ENCODE measurements at places on chromosomes 4 and X.

DNA sequence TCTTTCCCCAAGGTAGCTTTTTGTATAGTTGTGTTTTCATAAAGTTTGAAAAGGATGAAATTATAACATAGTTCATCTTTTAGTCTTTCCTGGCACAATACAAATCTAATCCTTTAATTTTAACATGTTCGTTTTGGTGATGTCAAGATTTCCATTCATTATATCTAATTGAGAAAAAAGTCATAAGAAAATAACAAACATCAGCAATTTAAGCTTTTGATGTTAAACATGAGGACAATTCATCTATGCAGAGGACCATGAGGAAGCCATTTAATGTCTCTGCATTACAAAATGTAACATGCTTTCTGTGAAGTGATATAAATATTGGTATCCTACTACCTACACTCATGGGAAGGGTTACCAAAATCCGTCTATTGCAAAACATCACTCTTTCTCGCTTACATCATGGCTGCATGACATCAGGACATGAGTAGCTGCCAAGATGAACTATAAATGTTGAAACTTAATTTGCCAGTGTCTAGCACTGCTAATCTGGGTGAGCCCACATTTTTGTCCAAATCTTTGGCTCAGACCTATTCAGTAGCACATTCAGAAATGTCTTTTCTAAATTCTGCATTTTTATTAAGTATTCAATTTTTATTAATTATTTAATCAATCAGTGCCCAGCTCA, 9.5 kb downstream of the EPGN start:
- DNase-seq, result no peak
- H3K27ac ChIP-seq, result no peak overlapping the region
- no peaks in the 10 kb centered on the region for H3K4me1 ChIP-seq
- peaks cover 6% of the 10 kb centered on the region for H3K27me3 ChIP-seq
- H3K36me3 ChIP-seq, result no peaks in the 10 kb centered on the region

DNA sequence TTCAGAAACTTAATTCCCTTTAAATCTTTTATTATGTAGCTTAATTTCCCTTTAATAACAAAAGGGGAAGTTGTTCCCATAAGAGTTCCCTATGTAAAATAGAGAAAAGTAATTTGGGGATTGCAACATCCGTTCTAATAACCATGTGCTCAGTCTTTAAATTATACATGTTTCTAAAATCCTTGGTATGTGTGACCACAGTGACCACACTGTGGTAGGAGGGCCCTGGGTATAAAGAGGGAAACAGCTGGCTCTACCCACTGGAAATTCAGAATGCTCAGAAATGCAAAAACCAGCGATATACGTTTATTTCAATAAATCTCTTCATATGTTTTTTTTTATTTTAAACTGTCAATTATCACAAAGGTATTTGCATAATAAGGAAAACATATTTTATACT, 219.1 kb downstream of the FGF13 start:
- no peaks in the 10 kb centered on the region for H3K27me3 ChIP-seq
- no peak overlapping the region for H3K27ac ChIP-seq
- DNase-seq, result no peak

DNA sequence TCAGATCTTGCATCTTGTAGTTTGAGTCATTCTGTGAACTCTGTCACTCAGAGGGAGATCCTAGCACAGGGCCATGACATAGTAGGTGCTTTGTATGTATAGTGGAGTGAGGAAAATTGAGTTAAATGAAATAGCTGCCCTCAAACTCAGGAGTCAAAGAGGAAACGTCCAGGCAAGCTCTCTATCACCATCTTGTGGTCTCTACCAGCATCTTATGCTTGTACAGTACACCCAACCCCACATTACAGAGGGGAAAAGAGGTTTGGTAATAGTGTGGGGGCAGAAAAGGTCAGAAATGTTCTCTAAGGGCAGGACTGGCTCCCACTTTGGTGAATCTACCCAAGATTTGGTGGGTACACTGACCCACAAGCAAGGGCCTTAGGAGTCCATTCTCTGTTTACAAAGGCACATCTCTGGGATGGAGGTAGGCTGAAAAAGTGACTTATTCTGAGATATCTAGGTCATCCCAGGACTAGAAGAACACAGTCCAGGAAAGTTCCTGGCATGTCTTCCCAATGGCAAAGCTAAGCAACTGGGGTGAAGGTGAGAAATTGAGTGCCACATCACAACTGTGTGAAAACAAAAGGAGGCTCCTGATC, 131.8 kb downstream of the OR13H1 start:
- DNase-seq, result no peak
- H3K36me3 ChIP-seq, result no peaks in the 10 kb centered on the region
- H3K4me3 ChIP-seq, result no peak overlapping the region
- peaks cover 13% of the 10 kb centered on the region for H3K27me3 ChIP-seq
- H3K4me1 ChIP-seq, result peaks cover 3% of the 10 kb centered on the region

GRCh38 chrX:54529151-54529550, 868 bp upstream of the GNL3L start:
- H3K27me3 ChIP-seq, result no peaks in the 10 kb centered on the region
- peaks cover 5% of the 10 kb centered on the region for H3K36me3 ChIP-seq
- H3K4me1 ChIP-seq, result peaks cover 14% of the 10 kb centered on the region
- no peak for DNase-seq
- H3K4me3 ChIP-seq, result peak overlapping the region; percentile 94

DNA sequence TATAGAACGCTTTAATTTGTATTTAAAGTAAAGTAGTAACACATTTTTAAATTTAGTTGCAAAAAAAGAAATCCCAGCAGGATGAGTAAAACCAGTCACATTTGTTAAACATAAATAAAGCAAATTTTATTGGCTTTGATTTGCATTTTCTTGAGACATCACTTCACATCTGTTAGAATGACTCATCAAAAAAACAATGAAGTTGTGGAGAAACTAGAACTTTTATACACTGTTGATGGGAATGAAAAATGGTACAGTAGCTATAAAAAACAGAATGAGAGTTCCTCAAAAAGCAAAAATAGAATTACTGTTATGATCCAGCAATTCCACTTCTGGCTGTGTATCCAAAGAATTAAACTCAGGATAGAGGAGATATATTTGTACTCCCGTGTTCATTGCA, 454.0 kb upstream of the KLHL4 start:
- DNase-seq, result no peak
- no peaks in the 10 kb centered on the region for H3K36me3 ChIP-seq
- no peak overlapping the region for H3K4me3 ChIP-seq
- no peak overlapping the region for H3K27ac ChIP-seq
- no peaks in the 10 kb centered on the region for H3K27me3 ChIP-seq
- no peaks in the 10 kb centered on the region for H3K4me1 ChIP-seq

GRCh38 chrX:27997622-27998021, 16.4 kb upstream of the DCAF8L1 start:
- H3K4me1 ChIP-seq, result no peaks in the 10 kb centered on the region
- no peak overlapping the region for H3K27ac ChIP-seq
- no peak overlapping the region for H3K4me3 ChIP-seq
- no peak for DNase-seq
- H3K36me3 ChIP-seq, result no peaks in the 10 kb centered on the region
- H3K27me3 ChIP-seq, result no peaks in the 10 kb centered on the region

DNA sequence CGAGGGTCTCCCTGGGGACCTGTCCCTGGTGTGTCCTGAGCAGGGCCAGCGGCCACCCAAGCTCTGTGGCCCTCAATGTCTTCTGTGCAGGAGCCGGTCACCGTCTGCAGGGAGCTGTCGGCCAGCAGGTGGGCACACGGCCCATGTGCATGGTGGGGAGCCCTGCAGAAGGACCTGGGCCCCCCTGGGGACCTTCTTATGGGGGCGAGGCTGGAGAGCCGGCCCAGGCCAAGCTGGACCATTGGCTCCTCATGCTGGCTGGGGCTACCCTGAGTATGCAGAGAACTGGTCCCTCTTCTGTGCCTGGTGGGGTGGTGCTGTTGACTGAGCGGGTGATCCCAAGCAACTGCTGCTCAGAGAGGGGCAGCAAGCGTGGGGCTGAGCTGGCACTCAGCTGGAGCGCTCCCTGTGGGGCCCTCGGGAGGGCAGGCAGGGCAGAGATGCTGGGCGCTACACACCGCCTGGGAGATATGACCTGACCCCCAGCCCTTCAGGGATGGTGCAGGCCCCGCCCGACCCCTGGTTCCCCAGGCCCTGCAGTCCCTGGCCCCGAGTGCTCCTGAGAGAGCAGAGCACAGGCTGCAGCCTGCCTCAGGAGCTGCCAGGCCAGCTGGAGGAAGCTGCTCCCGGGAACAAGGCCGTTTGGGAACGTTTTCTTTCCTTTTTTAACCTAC, 14.8 kb downstream of the NAT8L start:
- H3K4me3 ChIP-seq, result no peak overlapping the region
- no peak for DNase-seq
- H3K27me3 ChIP-seq, result no peaks in the 10 kb centered on the region
- no peaks in the 10 kb centered on the region for H3K36me3 ChIP-seq
- H3K27ac ChIP-seq, result no peak overlapping the region

GRCh38 chrX:10529344-10529743, 91.0 kb downstream of the MID1 start:
- H3K27me3 ChIP-seq, result no peaks in the 10 kb centered on the region
- no peak overlapping the region for H3K27ac ChIP-seq
- no peak for DNase-seq
- no peaks in the 10 kb centered on the region for H3K36me3 ChIP-seq
- H3K4me1 ChIP-seq, result no peaks in the 10 kb centered on the region

GRCh38 chr4:120446051-120446567, 379.5 kb upstream of the MAD2L1 start:
- no peak overlapping the region for H3K27ac ChIP-seq
- no peaks in the 10 kb centered on the region for H3K27me3 ChIP-seq
- H3K4me3 ChIP-seq, result no peak overlapping the region
- H3K36me3 ChIP-seq, result no peaks in the 10 kb centered on the region
- no peak for DNase-seq
- no peaks in the 10 kb centered on the region for H3K4me1 ChIP-seq

- H3K27me3 ChIP-seq, result no peaks in the 10 kb centered on the region
- DNase-seq, result no peak
- H3K4me1 ChIP-seq, result no peaks in the 10 kb centered on the region
- H3K4me3 ChIP-seq, result no peak overlapping the region
- H3K27ac ChIP-seq, result no peak overlapping the region
Observed at GRCh38 chrX:50372966-50373365, 97.7 kb downstream of the DGKK start.

- no peak overlapping the region for H3K4me3 ChIP-seq
- no peak overlapping the region for H3K27ac ChIP-seq
Observed at GRCh38 chr4:14596904-14597303, 405.4 kb upstream of the CPEB2 start.

DNA sequence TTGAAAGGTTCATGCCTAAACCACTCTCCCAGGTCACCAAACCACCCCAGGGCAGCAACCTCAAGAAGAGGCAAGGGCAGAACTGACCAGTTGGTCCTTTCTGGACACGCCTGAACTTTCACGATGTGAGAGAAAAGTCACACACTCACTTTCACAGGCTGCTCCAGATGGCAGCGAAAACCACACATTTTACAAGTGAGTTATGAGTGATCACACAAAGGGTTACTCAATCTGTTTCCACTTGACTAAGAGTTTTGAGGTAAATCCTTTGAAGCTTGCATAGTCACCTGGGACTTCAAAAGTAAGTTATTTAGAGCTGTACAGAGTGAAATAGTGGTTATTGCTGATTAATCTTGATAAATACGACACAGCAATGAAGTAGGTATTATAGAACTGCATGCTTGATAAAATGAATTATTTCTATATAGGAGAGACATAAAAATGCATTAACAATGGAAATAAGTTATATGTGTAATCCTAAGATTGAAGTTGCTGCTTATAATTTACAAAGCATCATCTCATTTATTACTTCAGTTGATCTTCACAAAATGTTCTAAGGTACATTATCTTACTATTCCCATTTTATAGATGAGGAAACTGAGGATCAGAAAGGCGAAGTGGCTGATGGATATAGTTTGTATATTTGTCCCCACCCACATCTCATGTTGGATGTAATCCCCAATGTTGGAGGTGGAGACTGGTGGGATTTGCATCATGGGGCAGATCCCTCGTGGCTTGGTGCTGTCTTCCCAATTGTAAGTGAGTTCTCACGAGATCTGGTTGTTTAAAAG, 103.0 kb upstream of the KLF3 start:
- no peak overlapping the region for H3K27ac ChIP-seq
- no peak overlapping the region for H3K4me3 ChIP-seq
- no peak for DNase-seq
- peaks cover 10% of the 10 kb centered on the region for H3K4me1 ChIP-seq
- no peaks in the 10 kb centered on the region for H3K27me3 ChIP-seq

DNA sequence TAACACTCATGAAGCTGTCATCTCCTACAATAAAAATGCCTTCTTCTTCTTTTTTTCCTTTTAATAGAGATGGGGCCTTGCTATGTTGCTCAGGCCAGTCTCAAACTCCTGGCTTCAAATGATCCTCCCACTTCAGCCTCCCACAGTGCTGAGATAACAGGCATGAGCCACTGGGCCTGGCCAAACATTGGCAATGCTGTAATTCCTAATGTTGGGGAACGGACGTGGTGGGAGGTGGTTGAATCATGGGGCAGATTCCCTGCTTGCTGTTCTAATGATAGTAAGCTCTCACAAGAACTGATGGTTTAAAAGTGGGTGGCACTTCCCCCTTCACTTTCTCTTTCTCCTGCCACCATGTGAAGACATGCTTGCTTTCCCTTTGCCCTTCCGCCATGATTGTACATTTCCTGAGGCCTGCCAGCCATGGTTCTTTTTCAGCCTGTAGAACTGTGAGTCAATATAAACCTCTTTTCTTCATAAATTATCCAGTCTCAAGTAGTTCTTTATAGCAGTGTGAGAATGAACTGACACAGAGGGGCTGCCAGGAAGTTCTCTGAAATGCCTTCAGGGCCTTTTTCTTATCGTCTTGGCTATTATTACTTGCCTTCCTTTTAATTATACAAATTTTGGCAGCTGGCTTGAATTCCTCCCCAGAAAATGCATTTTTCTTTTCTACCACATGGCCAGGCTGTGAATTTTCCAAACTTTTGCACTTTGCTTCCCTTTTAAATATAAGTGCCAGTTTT, 93.0 kb downstream of the CENPC start:
- H3K27ac ChIP-seq, result peak overlapping the region; percentile 31
- peaks cover 53% of the 10 kb centered on the region for H3K36me3 ChIP-seq
- no peak overlapping the region for H3K4me3 ChIP-seq
- DNase-seq, result no peak

GRCh38 chr4:156137679-156138473, 184.2 kb upstream of the CTSO start:
- no peak overlapping the region for H3K4me3 ChIP-seq
- no peaks in the 10 kb centered on the region for H3K36me3 ChIP-seq
- H3K27me3 ChIP-seq, result no peaks in the 10 kb centered on the region
- no peaks in the 10 kb centered on the region for H3K4me1 ChIP-seq
- no peak overlapping the region for H3K27ac ChIP-seq

DNA sequence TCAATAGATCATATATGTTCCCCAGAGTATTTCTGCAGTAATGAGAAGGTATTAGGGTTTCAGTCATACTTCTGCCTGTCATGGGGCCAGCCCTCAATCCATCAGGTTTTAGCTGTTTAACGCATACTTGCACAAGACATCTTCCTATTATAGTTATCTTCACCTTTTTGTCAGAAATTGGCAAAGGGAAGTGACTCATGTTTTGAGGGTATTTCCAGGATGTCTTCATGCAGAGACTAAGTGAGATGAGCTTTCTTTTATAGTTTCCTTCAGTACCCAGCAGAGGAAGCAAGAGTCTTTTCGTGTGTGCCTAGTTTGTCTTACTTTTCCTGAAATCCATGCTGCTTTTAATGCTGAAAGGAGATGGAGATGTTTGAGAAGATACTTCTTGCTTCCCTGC, 9.5 kb downstream of the CSTF2 start:
- peak; percentile 13 for DNase-seq
- H3K27ac ChIP-seq, result peak overlapping the region; percentile 82
- H3K36me3 ChIP-seq, result peaks cover 20% of the 10 kb centered on the region
- H3K27me3 ChIP-seq, result no peaks in the 10 kb centered on the region
- H3K4me1 ChIP-seq, result peaks cover 15% of the 10 kb centered on the region
